ENCODE measurements at places on chromosomes 16 and 17.

DNA sequence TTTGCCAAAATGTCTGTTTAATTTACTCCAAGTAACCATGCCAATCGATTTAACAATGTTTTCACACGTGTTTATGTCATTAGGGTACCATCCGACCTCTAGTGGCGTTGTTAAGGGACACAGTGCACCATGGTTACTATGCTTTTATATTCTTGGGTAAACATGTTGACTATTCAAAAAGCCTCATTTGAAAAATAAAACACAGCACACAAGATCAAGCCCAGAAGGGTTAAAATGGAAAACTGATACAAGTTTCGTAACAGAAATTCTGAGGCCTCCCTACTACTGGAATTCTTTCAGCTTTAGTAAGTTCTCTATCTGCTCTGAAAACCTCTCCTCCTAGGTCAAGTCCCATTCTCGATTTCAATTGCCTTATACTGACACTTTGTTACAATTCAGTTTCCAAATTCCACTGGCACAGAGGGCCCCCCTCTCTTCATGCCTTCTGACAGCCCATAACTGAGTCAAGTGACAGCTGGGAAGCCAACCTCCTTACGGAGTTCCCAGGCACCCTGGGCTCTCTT lies 2.1 kb downstream of the CFAP20 start:
- DNase-seq: no peak

GRCh38 chr17:45144199-45145034 lies 3.9 kb upstream of the HEXIM1 start:
- DNase-seq: no peak

DNA sequence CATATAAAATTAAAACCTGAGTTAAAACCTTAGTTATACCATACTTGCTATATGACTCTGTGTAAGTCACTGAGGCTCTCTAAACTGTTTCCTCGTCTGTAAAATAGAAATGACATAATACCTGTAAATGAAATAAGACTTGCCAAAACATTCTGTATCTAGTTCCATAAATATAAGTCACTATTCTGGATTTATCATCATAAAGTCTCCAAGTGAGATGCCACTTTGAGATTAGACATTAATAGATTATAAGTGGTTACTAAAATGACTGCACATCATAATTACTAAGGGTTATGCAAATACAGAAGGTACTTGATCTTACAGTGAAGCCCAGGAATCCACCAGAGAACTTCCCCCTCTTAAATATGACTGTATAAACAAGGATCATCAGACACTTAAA lies 12.0 kb upstream of the BRIP1 start:
- no peak for DNase-seq

DNA sequence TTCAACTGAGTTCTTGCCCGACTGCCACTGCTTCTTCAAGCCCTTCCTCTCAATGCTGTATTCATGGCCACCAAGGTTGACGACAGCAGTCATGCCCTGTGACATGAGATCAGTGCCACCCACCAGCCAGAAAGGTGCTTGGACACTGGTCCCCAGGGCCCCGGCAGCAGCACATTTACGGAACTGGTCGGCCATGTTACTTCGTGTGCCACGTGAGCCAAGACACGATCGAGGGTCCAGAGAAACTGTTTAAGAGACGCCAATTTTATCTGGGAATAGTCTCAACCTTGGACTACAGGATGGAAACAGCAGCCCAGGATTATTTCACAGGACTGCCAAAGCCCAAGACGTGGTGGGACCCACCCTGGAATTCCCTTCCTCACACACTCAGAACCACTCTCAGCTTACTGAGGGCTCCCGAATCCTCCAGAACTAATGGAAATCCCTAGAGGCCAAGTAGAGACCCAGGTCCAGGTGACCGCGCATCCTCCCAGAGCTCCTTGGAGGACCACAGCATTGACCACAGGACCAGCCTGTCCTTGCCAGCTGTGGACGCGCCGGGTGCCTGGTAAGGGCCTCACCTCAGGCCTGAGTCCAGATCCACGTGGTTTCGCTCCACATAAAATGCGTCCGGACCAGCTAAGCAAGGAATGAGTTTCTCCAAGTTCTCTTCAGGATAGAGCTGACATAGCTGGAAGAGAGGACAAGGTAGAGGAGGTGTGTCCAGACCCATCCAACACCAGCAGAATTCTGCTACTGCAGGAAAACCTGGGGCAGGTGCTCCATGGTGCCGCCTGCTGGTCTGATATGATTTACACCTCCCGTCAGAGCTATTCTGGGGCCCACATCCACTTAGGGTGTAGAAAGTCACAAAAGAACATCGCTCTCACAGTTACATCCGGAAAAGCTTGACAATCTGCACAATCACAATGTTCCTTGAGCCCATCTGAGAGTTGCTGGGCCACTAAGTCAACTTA lies 28.2 kb downstream of the MAP1LC3B start:
- DNase-seq: no peak

DNA sequence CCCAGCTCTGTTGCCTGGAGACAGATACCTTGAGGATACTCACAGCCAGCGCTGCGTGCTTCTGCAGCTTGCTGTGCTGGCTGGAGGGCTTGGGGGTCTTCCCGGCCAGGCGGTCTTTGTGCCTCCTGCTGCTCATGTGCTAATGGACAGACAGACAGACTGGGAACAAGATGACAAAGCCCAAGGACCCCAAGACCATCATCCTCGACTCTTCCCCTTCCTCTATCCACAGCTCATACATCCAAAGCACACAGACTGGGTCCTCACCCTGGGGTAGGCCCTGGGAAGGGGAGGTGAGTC lies 7.7 kb downstream of the NKIRAS2 start:
- no peak for DNase-seq

DNA sequence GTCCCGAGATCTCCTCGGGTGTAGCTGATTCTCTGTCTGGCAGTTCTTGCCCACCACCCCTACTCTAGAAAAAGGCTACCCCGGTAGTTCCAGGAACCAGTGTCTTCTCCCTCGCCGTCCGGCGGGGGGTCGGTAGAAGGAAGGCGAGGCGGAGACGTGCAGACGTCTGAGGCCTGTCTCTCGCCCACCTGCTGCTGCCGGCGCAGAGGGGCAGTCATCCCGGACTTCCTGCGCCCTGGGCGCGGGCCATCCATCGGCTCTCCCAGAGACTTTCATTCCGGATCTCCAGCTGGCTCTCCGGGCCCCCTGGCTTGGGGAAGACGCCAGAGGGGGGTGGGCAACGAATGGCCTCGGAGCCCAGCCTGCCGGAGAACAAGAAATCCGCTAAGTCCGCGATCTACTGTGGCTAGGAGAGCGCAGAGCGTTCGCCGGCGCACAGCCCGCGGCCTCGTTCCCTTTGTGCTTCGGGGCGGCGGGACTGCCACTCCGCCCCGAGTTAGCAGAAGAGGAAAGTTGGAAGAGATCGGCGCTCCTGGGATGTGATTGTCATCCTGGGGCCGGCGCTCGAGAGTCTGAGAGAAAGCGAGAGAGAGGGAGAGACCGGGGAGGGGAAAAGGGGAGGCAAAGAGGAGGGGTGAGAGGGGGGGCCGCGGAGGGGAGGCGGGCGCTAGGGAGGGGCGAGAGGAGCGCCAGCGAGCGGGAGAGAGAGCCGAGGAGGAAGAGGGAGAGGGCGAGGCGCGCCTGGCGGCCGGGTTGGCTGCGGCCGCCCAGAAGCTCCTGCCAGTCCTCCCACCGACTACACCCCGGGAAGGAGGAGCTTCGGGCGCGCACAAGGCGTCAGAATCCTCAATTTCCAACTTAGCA lies at the start of gene IRX5:
Gene IRX5, plus strand, starts transcription at position 861 of the 864 bp plus-strand sequence. CDS start 334 bp downstream, outside the sequence.
- DNase-seq: peak; percentile 91

DNA sequence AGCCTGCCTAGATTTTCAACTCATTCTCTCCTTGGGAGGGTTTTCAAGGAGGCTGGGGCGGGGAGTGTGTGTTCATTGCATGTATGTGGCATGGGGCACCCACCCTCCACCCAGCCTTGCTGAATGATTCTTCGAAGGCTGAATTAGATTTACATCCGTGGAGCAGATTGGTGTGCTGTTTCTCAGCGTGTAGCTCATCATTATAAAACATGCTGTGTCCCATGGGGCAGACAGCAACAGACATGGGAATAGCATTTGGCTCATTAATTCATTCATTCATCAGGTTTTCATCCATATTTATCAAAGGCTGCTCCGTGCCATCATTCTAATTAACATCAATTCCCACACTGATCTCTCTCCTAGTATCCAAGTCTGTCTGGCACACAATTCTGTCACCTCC lies 10.6 kb upstream of the CD300A start:
- DNase-seq: no peak

GRCh38 chr16:55832425-55832772 lies 497 bp downstream of the CES1 start:
- DNase-seq: no peak

DNA sequence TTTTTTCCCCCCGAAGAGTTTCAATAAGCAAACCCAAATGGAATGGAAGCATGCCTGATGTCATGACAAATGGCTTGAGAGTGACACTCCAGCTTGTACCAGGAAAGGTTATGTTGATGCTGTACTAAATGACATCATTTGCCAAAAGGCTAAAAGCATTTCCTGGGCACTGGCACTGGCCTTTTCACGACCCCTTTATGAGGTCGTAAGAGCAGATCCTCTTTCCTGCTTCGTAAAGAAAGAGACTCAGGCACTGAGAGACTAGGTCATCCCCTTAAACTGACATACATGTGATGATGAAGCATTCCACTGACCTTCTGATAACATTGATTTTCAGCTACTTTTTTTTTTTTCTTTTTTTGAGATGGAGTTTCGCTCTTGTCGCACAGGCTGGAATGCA lies 30.5 kb downstream of the CEP295NL start:
- DNase-seq: no peak

- DNase-seq: no peak
These were observed 126.0 kb upstream of the GOT2 start for GRCh38 chr16:58859958-58860669.

GRCh38 chr17:40909351-40909750 lies 24.3 kb upstream of the KRT20 start:
- peak; percentile 83 for DNase-seq

GRCh38 chr16:4747906-4748681 lies 13.8 kb downstream of the DNAAF8 start:
- no peak for DNase-seq

GRCh38 chr16:57184887-57185445 lies 873 bp downstream of the PSME3IP1 start:
- no peak for DNase-seq

GRCh38 chr17:68646626-68647526 lies 45.7 kb upstream of the FAM20A start:
- DNase-seq: no peak

GRCh38 chr17:47757386-47757785 lies 24.4 kb downstream of the TBX21 start:
- DNase-seq: no peak

GRCh38 chr16:1327619-1327947 lies 5.9 kb upstream of the BAIAP3 start:
- no peak for DNase-seq

GRCh38 chr16:1045993-1046911 lies 26.3 kb upstream of the SSTR5 start:
- DNase-seq: no peak
